ENCODE measurements at places on chromosomes 7 and 10.

DNA sequence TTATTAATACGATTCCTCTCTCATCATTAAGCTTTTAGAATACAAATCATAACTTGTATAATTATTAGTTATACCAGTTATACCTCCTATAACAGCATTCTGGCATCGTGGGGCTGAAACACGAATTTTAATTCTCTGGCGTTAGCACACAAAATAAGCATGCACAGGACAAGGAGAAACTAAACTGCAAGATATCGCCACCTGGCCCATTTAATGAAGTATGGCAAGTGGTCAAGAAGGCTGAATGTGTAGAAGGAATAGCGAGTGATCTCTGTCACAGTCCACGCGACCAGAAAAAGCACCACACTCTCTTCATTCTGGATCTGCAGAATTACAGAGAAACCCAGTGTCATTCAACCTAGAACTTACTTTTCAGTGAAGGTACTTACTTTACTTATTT is 18.1 kb downstream of the HACD1 start:
- DNase-seq: peak; percentile 51

GRCh38 chr10:69044546-69044945 is 43.4 kb upstream of the SRGN start:
- DNase-seq: no peak

DNA sequence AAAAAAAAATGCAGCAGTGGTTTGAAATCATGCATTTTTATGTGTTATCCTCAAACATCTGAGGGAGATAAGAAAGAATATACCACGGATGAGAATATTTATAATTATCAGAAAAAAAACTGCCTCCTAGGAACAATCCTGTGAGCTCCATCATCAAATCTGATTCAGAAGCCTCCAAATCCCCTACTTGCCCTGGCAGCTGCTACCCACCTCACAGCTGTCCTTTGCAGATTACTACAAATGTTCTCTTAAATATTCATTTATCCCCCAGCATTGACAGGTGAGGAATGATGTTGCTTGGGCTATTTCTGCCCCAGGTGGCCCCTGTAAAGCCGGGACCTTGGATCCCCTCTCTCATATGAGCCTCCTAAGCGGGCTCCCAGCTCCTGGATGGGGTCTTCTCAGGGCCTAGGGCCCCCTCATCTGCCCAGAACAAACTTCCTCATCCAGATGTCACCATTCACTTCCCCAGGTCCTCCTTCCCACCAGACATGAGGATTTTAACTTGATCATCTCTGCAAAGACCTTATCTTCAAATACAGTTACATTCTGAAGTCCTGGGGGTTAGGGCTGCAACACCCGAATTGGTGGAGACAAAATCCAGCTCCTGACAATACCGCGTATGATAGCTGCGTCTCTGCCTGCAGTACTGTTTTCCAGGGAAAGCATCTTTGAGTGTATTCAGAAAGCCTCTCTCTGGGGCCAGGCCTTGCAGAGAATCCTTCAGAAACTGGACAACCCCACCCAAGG is 81.9 kb upstream of the INSIG1 start:
- no peak for DNase-seq

- peak; percentile 63 for DNase-seq
Measured at GRCh38 chr10:102461187-102462054, 10.1 kb upstream of the C10orf95 start.

- no peak for DNase-seq
Measured at GRCh38 chr7:45889367-45890067, 1.2 kb downstream of the IGFBP1 start.

- no peak for DNase-seq
Measured at GRCh38 chr7:30255064-30255769, 29.2 kb upstream of the ZNRF2 start.

GRCh38 chr10:98370831-98371820 is 43.9 kb downstream of the PYROXD2 start:
- no peak for DNase-seq

GRCh38 chr7:41084381-41084780 is 618.5 kb downstream of the INHBA start:
- DNase-seq: no peak

DNA sequence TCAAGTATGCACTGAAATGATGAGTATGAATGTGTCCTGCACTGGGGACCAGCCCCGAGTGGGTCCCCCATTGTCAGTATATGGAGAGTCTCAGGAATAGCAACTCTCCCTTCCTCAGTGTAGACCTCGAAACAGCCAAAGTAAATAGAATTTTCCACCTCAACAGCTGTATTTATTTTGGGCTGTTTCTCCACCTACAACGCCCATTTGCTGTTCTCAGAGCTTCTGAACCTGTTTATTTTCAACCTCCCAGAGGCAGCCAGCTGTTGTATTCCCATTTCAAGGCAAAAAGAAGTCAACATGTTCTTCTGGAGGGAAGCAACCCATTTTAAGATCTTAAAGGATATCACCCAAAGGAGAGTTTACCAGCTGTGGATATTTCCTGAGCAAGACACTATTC is 59.6 kb upstream of the BICC1 start:
- no peak for DNase-seq

DNA sequence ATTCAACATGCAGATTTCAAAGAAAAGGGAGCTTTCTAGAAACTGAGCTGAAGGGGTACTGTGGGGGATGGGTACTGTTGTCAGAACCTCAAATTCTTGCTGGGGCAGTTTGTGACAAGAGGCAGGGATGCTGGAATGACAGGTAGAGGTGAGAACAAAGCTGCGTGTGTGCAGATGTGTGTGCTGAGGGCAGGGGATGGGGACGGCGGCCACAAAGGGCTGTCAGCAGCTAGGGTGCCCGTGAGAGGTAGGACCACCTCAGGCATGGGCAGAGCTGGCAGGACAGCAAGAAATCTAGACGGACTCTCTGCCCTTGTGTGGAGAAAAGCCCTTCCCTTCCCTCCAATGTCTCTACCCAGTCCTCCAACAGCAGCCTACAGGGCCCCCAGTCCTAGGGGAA is 14.4 kb upstream of the BAZ1B start:
- no peak for DNase-seq

- DNase-seq: no peak
Measured at GRCh38 chr10:48466611-48467240, 138.1 kb downstream of the ARHGAP22 start.

DNA sequence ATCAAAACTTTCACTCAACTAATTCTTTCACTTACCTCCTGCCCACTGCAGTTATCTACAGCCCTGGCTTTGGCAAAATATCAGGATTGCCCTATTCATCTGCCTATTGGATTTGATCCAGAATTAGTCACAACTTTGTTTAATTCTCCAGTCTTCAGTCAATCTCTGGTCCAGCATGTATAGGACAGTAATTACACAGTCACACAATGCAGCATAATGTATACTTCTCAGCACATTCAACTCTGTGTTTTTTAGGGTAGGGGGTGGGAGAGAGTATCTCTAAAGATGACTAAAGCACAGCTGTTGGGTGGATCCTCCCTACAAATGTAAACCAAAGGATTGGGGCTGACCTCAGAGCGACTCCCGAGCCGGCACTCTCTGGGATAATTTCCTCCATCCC is 17.7 kb upstream of the NRP1 start:
- DNase-seq: no peak

GRCh38 chr7:73893342-73894101 is 32.6 kb downstream of the TMEM270 start:
- DNase-seq: no peak

GRCh38 chr7:87027900-87028299 is 31.6 kb downstream of the ELAPOR2 start:
- no peak for DNase-seq

GRCh38 chr7:137474540-137475026 is 131.1 kb upstream of the PTN start:
- DNase-seq: no peak
